ENCODE measurements at places on chromosomes 3 and 15.

DNA sequence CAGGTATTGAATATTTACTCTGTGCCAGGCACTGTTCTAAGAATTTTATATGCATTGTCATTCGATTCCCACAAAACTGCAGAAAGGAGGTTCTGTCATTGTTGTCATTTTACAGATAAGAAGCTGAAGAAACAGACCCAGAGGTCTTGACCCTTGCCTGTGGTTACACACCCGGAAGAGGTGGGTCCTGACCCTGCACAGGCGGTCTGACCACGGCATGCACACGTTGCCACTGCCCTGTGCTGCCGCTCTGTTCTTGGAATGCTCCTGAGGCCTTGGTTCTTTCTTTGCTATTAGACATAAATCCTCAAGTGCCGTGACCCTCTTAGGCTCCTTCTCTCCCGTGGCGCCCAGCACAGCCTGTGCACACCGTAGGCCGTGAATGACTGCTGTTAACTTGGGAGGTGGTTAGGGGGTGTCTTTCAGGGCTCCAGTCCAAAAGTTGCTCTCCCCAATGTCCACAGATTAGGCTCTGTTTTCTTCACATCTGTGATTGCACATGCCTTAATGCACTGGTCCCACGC lies 74.1 kb upstream of the PLXNA1 start:
- peaks cover 8% of the 10 kb centered on the region for H3K36me3 ChIP-seq
- DNase-seq, result no peak
- peaks cover 47% of the 10 kb centered on the region for H3K4me1 ChIP-seq
- no peak overlapping the region for H3K27ac ChIP-seq
- no peak overlapping the region for H3K4me3 ChIP-seq
- H3K27me3 ChIP-seq, result no peaks in the 10 kb centered on the region

DNA sequence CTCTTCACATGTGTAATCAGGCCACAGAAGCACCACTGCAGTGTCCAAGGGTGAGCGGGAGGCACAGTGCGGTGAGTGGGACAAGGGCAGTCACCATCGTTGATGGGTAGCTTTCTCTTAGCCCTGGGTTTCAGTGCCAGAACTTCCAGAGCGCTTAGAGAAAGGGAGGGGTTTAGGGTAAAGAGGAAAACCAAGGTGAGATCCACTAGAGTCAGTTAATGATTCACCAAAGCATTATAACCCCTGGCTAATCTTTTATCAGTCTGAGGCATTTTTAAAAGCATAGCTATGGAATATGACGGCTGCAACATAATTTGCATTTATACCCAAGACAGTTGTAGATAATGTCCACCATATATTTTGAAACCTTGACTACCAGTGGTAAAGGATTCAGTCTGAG lies 94.8 kb downstream of the SHQ1 start:
- H3K4me3 ChIP-seq, result no peak overlapping the region
- H3K27ac ChIP-seq, result no peak overlapping the region
- peaks cover 19% of the 10 kb centered on the region for H3K36me3 ChIP-seq
- DNase-seq, result no peak

DNA sequence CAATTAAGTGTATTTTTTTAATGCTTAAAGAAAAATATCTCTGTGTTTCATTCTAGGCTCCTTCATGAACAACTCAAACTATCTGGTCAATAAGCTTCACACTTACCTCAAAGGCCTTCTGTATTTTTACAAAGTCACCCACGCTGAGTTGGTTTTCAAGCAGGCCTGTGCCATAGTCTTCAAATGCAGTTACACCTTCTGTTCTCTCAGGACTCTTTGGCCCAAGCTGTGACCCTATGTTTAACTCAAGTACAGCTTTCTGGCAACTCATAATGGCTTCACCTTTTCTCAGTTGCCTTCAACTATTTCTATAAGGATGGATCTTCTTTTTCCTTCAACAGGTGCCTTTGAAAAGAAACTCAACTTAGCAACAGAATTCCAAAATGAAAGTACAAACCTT lies 587 bp downstream of the WDR49 start:
- no peak for DNase-seq
- peaks cover 3% of the 10 kb centered on the region for H3K27me3 ChIP-seq
- no peaks in the 10 kb centered on the region for H3K36me3 ChIP-seq
- H3K4me3 ChIP-seq, result no peak overlapping the region
- H3K4me1 ChIP-seq, result no peaks in the 10 kb centered on the region

- peaks cover 8% of the 10 kb centered on the region for H3K36me3 ChIP-seq
- peak overlapping the region; percentile 74 for H3K27ac ChIP-seq
- no peaks in the 10 kb centered on the region for H3K27me3 ChIP-seq
- peak overlapping the region; percentile 67 for H3K4me3 ChIP-seq
Observed at GRCh38 chr15:68208136-68208535, 3.0 kb upstream of the CALML4 start.

- H3K27me3 ChIP-seq, result no peaks in the 10 kb centered on the region
- peaks cover 4% of the 10 kb centered on the region for H3K36me3 ChIP-seq
- no peak for DNase-seq
- H3K27ac ChIP-seq, result no peak overlapping the region
Observed at GRCh38 chr3:183870563-183870962, 14.1 kb downstream of the PARL start.

Data from activated T-helper 1 cell treated with anti-CD3 and anti-CD28 coated beads, Interleukin-12 subunit alpha, Interleukin-12 subunit beta, Interleukin-2, Interleukin-4 antibody, amounts not matched to agents 30 ng/mL and 10 ng/mL and 1 ng/mL, durations not matched to agents 14 hours and 24 hours and 36 hours (primary cell).